NCI-H526 treated with DMSO at 0.1 percent for 48 hours (cell line): ENCODE measurements at places on chromosomes 3 and 15.

DNA sequence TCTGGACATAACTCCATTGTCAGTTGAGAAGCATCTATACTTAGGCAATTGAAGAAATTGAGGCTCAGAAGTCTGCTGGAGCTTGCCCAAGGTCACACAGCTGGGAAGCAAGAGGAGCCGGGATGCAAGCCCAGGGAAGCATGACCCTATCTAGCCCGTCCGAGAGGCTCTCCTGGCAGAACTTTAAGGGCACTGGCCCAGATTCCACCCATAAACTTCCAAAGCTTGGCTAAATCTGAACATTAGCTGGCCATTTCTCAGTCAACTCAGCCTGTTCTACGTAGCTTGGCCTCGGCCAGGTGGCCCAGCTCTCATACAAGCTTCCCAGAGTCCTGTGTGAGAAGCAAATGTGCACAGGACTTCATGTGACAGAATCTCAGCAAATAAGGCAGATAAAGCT lies 75.8 kb downstream of the LRIG1 start:
- no peak for DNase-seq

DNA sequence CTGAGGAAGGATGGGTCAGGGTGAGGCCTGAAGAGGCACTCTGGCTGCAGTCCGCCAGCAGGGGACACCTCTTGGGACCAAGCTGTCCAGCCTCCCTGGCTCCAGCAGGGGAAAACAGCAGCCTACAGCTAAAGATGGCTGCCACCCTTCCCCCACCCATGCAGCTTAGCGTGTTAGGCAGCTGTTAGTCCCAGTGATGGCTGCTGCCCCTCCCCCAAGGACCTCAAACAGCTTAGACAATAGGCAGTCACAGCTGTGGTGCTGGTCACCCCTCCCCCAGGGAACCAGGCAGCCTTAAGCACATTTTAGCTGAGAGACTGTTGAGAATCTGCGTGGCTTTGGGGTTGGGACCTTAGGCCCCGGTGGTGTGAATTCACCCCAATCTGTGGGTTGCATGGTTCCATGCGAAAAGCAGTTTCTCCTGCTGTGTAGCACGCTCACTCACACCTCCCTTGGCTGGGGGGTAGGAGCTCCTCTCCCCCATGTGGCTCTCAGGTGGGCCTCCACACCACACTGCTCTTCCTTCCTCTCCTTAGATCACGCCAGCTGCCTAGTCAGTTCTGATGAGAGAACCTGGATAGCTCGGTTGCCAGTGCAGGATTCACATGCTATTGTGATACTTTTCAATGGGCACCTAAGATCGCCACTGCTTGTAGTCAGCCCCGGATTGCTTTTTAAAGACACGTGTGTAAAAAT lies 140.5 kb upstream of the CADPS start:
- DNase-seq, result no peak

- DNase-seq, result no peak
These were observed 281.2 kb upstream of the ALCAM start for GRCh38 chr3:105085506-105085905.

- peak; percentile 22 for DNase-seq
These were observed 518 bp downstream of the OXSR1 start for GRCh38 chr3:38165722-38166387.

DNA sequence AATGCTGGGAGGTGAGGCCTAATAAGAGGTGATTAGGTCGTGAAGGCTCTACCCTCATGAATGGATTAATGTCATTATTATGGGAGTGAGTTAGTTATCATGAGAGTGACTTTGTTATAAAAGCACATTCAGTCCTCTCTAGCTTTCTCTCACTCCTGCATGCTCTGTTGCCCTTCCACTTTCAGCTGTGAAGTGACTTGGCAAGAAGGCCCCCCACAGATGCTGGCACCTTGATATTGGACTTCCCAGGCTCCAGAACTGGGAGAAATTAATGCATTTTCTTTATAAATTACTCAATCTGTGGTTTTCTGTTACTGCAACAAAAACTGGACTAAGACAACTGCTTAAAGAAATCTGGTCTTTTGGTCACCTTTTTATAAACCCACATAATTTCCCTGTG lies 144.3 kb downstream of the FBN1 start:
- DNase-seq, result no peak
